ENCODE measurements at places on chromosomes 3 and 15. TPM values are rescaled to one million over a fixed set of nuclear protein-coding genes. Genes with fewer than 3 reads are reported as not detected.

DNA sequence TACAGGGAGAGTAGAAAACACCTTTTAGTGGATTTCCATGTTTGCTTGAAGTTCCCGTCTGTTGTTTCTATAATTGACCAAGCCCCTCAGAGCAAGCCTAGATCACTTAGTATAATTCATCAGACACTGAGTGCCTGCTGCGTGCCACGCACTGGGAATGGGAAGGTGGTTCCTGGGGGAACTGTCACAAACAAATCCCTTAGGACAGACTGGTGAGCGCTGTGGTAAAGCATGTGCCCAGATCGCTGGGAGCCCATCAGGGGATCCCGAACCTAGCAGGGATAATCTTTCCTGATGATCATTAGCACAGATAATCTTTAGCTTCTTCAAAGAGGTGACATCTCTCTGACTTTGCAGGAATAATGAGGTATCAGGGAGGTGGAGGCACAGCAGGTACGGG is 9.6 kb downstream of the MRPS11 start:
- H3K27ac ChIP-seq = peak overlapping the region; percentile 46
- no peak for DNase-seq
- H3K27me3 ChIP-seq = no peaks in the 10 kb centered on the region

- peaks cover 37% of the 10 kb centered on the region for H3K36me3 ChIP-seq
- H3K27me3 ChIP-seq = no peaks in the 10 kb centered on the region
- no peak overlapping the region for H3K4me3 ChIP-seq
- no peaks in the 10 kb centered on the region for H3K4me1 ChIP-seq
- no peak for DNase-seq
These were observed 173.6 kb upstream of the LRRFIP2 start for GRCh38 chr3:37347941-37348340.

DNA sequence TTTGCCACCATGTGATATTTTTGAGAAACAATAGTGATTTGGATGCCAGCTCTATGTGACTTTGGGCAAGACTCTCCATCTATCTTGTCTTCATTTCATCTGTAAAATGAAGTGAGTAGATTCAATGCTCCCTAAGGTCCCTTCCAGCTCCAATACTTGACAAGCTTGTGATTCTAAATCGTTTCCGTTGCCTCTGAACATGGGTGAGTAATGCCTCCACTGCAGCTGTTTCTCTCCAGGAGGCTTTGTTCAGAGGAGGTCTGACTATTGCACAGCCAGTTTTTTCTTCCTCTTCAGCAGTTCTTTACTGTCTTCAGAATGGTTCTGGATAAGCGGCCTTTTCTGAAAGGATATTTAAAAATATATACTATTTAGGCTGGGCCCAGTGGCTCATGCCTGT is 14.8 kb upstream of the TMOD3 start:
- no peak overlapping the region for H3K4me3 ChIP-seq
- H3K4me1 ChIP-seq = no peaks in the 10 kb centered on the region
- H3K27me3 ChIP-seq = no peaks in the 10 kb centered on the region
- no peaks in the 10 kb centered on the region for H3K36me3 ChIP-seq

Gene MYD88
- total RNA-seq = 6.0 TPM

GRCh38 chr15:100862162-100862561 is 17.5 kb upstream of the ALDH1A3 start:
- H3K4me3 ChIP-seq = no peak overlapping the region
- H3K4me1 ChIP-seq = no peaks in the 10 kb centered on the region
- no peaks in the 10 kb centered on the region for H3K36me3 ChIP-seq
- H3K27ac ChIP-seq = no peak overlapping the region

Gene MESP2
- not detected for total RNA-seq

DNA sequence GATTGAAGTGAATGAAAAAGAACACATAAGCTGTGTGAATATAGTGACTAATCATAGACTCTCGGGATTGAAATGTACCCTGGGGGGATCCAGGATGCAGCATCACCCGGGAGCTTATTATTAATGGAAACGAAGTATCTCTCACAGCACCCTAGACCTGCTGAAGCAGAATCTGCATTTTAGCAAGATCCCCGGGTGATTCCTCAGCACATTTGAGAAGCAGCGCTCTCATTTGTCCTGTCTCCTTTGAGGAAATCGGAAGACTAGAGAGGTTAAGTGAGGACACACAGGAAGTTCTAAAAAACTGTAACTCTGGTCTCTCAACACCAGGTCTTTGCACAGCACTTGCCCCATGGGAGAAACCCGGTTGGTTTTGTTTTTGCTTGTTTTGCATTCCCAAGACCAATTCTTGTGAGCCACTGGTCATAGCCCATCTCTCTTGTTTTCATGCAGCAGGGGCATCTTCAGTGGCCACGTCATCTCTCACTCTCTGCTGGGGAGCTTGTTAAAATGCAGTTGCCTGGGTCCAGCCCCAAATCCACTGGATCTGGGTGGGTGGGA is 30.2 kb downstream of the ZNF710 start:
- no peak for DNase-seq
- peaks cover 28% of the 10 kb centered on the region for H3K4me1 ChIP-seq
- peak overlapping the region; percentile 12 for H3K4me3 ChIP-seq
- H3K27me3 ChIP-seq = no peaks in the 10 kb centered on the region
- no peaks in the 10 kb centered on the region for H3K36me3 ChIP-seq

Gene THAP10
- total RNA-seq = 5.5 TPM

DNA sequence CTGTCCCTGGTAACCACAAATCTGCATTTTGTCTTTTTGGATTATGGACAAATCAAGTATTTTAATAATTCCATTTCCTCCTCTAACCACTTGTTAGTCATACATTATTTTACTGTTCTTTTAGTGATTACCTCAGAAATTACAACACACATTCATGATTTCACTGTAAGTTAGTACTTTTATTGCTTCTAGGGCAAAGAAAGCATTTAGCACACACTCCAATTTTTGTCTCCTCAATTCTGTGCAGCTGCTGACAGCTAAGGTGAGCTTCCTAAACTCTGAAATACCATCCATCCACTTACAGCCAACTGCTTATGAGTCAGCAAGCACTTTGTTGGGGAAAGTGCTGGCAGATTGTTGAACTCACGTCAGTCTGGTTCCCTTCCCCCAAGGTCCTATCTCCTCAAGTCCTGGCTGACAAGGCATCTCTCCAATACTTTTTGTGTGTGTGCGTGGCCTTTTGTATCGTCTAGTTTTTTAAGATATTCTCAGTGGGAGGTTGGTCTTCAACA is 49.4 kb upstream of the TNFAIP8L3 start:
- DNase-seq = no peak
- no peaks in the 10 kb centered on the region for H3K4me1 ChIP-seq
- H3K36me3 ChIP-seq = no peaks in the 10 kb centered on the region
- no peaks in the 10 kb centered on the region for H3K27me3 ChIP-seq

GRCh38 chr3:17386432-17386831 is 356.0 kb downstream of the TBC1D5 start:
- peaks cover 41% of the 10 kb centered on the region for H3K36me3 ChIP-seq
- H3K4me1 ChIP-seq = no peaks in the 10 kb centered on the region
- no peak overlapping the region for H3K4me3 ChIP-seq

DNA sequence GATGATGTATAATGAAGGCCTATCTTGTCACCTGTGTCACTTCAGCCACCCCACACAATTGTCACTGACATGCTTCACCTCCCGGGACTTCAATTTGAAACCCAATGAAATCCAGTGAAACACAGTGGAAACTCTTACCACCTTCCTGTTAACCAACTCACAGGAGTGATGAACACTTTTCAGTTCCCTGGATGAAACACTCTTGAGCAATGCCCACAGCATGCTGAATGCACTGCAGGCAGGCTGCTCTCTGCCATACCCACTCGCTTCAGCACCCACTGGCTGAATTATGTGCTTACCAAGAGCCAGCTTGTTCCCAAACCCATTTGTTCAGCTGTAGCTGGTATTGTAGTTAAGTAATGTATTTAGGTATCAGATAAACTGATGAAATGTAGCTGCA is 47.0 kb downstream of the MAP2K1 start:
- no peaks in the 10 kb centered on the region for H3K4me1 ChIP-seq
- H3K4me3 ChIP-seq = no peak overlapping the region
- H3K27me3 ChIP-seq = no peaks in the 10 kb centered on the region
- H3K36me3 ChIP-seq = peaks cover 6% of the 10 kb centered on the region

Gene STAB1
- total RNA-seq = 123 TPM

Measured in heart right ventricle (tissue), 16 donors.